Small intestine (tissue), 16 donors: ENCODE measurements at places on chromosomes 4 and X. TPM values are rescaled to one million over a fixed set of nuclear protein-coding genes. Genes with fewer than 3 reads are reported as not detected.

The ADGRG4 gene
- polyA plus RNA-seq = 0.81 TPM

DNA sequence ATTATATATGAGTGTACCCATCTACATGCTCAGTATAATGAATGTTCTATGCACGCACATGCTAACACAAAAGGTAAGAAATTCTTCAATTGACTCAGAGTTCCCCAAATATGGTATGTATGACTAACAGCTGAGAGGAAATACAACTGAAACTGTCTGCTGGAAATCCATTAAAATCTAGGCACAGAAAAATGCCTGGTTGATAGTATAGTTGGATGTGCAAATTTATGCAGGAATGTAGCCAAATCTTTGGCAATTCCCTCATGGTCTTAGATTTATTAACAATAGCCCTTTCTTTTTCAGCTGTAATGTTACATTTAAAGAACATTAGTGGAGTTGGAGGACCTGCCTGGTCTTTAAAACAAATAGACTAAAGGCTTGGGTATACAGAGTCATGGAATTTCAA, 5.5 kb downstream of the CAMK2D start:
- no peaks in the 10 kb centered on the region for H3K27me3 ChIP-seq
- peaks cover 2% of the 10 kb centered on the region for H3K36me3 ChIP-seq
- no peak for DNase-seq
- H3K27ac ChIP-seq = no peak overlapping the region
- no peak overlapping the region for H3K4me3 ChIP-seq

GRCh38 chr4:187619319-187619718, 376.3 kb upstream of the ZFP42 start:
- H3K4me3 ChIP-seq = no peak overlapping the region
- no peak for DNase-seq
- no peaks in the 10 kb centered on the region for H3K27me3 ChIP-seq
- no peak overlapping the region for H3K27ac ChIP-seq
- H3K36me3 ChIP-seq = no peaks in the 10 kb centered on the region

DNA sequence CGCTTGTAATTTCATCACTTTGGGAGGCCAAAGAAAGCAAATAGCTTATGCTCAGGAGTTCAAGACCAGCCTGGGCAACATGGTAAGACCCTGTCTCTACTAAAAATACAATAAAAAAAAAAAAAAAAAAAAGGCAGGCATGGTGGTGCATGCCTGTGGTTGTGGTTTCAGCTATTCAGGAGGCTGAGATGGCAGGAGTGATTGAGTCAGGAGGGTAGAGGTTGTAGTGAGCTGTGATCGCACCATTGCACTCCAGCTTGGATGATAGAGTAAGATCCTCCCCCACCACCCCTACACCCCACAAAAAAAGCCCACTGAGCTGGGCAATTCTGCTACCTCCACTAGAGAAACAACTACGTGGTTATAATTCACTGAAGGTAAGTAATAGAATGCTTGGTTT, 118.8 kb upstream of the PCDH18 start:
- H3K36me3 ChIP-seq = no peaks in the 10 kb centered on the region
- H3K4me1 ChIP-seq = no peaks in the 10 kb centered on the region
- H3K27ac ChIP-seq = no peak overlapping the region
- DNase-seq = no peak
- H3K27me3 ChIP-seq = no peaks in the 10 kb centered on the region

DNA sequence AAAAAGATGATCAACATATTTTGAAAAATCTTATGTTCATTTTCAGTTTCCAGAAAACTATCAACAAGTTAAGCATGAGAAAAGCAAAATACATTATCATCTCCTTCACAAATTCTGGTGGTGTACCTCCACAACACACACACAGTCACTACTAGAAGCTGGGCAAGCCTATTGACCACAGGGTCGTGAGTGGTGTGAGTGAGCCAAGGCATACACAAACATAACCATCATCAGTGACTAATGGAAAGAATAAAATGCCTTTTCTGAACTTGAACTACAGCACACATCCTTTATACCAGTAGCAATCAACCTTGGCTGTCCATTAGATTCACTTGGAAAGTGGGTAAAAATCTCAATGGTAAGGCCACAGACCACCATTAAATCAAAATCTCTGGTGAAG, 180.2 kb downstream of the FAM47B start:
- no peak overlapping the region for H3K4me3 ChIP-seq
- H3K27me3 ChIP-seq = no peaks in the 10 kb centered on the region
- no peaks in the 10 kb centered on the region for H3K4me1 ChIP-seq
- no peaks in the 10 kb centered on the region for H3K36me3 ChIP-seq
- DNase-seq = no peak

GRCh38 chr4:184416913-184417734, 57.2 kb downstream of the IRF2 start:
- H3K4me1 ChIP-seq = peaks cover 5% of the 10 kb centered on the region
- peaks cover 9% of the 10 kb centered on the region for H3K36me3 ChIP-seq
- H3K27ac ChIP-seq = peak overlapping the region; percentile 96

DNA sequence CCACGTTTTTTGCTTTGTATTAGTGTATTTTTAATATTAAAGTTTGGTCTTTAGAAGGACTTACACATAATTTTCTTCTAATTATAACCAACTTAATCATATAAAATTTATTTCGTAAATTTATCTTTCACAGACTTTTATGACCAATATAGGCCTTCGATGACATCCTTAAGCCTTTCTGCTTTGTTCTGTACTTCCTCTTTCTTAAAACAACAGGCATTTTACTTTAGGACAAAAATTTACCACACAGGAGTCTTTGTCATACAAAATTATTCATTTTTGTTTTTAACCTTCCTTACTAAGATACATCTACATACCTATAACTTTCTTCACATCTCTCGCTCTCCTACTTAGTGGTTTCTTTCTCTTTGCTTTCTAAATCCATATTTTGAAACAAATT, 56.3 kb downstream of the RGS12 start:
- H3K27me3 ChIP-seq = no peaks in the 10 kb centered on the region
- H3K4me3 ChIP-seq = no peak overlapping the region
- no peak for DNase-seq
- H3K27ac ChIP-seq = no peak overlapping the region
- H3K4me1 ChIP-seq = no peaks in the 10 kb centered on the region
